Activated T-helper 17 cell treated with anti-CD3 and anti-CD28 coated beads, Interleukin-2, amount 50 U/mL, for 72 hours (primary cell): ENCODE measurements at places on chromosomes 11 and 22. TPM values are rescaled to one million over a fixed set of nuclear protein-coding genes. Genes with fewer than 3 reads are reported as not detected.

- no peak for ATAC-seq
Observed at GRCh38 chr11:68987211-68987610, 6.4 kb upstream of the MRGPRD start.

DNA sequence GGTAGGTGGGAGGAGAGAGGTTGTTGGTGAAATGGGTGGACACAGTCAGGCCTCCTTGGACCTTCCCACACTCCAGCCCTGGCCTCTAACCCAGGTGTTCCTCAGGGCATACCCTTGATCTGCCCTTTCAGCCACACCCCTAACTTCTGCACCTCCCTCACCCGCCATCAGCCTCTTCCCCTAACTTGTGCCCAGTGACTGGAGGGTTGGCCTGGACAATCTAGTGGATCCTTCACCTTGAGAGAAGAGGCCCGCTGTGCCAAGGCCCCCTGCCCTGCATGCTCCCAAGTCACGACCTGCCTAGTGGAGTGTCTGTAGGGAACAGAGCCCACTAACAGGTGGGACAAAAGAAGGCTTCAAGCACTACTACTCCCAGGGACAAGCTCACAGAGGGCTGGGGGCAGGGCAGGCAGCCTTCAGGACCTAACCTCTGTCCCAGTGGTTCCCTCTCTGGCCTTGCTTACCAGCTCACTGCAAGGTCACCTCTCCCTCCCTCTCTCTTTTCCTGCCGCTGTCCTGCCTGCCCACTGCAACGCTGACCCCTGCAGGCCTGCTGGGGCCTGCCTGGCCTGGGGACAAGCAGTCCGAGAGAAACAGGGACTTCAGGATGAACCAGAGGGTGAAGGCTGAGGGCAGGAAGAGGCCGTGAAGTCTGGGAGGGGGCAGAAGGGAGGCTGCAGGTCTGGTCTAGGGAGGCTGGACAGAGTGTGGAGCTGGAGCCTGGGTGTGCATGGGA is 3.3 kb downstream of the SYT7 start:
- no peak for ATAC-seq

Gene GP1BB
- not detected for total RNA-seq

DNA sequence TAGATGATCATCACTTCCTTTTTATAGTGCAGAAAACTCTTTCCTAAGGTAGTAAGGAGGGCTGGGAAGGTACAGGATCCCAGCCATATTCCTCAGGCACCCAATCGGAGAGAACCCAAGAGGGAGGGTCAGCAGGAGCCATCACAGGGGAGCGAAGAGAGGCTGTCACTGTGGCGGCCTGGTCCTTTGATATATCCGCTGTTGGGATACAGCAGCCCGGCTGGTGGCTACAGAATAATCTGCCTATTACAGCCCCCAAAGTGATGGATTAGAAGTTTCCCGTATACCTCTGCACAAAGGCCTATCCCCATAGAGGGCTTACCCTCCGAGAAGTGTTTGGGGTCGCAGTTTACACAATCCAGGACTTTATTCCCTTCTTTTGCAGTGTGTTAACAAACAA is 48.5 kb downstream of the OR4D9 start:
- no peak for ATAC-seq

GRCh38 chr11:68099474-68100405 is 21.4 kb downstream of the CHKA start:
- no peak for ATAC-seq

- no peak for ATAC-seq
Observed at GRCh38 chr11:17369094-17369493, 17.5 kb downstream of the NCR3LG1 start.

DNA sequence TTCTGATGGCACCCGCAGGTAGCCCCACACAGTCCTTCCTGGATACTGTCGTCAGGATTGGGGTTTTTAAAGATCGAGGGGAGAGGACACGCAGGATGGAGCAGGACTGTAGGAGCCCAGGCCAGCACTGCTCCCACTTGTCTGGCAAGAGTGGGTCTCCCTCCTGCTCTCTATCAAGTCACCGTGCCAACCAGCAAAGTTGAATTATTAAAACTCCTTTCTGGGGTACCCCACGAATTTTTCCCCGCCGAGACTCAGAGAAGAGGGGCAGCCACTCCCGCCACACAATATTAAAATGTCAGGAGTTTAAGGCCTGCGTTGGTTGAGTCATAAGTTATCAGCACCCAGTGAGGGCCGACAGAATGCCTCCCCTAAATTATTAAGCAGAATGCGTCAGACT is 10.1 kb downstream of the LMO1 start:
- no peak for ATAC-seq

- no peak for ATAC-seq
Observed at GRCh38 chr11:20011307-20011951, 148.8 kb downstream of the DBX1 start.

Gene CDC42BPG
- total RNA-seq = 0.71 TPM

Gene KCNJ4
- not detected for total RNA-seq

Gene PRSS23
- total RNA-seq = 0.16 TPM

Gene OR8G5
- total RNA-seq = not detected

GRCh38 chr11:38460429-38460828 is 1862.4 kb upstream of the RAG2 start:
- ATAC-seq = no peak

DNA sequence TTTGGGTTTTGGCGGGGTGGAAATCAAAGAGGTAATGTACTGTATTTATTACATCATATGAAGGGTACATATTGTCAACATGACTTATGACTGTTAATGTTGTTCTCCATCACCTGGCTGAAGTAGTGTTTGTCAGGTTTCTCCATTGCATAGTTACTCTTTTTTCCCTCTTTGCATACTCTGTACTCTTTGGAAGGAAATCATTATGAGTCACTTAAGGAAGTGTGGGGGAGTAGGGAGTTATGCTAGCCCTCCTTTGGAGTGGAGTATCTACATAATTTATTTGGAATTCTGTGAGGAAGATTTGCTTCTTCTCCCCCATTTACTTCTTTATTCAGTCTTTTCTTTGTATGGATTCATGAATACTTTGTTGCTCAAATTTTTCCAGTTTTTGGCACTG is 3.6 kb upstream of the PGR start:
- ATAC-seq = no peak

DNA sequence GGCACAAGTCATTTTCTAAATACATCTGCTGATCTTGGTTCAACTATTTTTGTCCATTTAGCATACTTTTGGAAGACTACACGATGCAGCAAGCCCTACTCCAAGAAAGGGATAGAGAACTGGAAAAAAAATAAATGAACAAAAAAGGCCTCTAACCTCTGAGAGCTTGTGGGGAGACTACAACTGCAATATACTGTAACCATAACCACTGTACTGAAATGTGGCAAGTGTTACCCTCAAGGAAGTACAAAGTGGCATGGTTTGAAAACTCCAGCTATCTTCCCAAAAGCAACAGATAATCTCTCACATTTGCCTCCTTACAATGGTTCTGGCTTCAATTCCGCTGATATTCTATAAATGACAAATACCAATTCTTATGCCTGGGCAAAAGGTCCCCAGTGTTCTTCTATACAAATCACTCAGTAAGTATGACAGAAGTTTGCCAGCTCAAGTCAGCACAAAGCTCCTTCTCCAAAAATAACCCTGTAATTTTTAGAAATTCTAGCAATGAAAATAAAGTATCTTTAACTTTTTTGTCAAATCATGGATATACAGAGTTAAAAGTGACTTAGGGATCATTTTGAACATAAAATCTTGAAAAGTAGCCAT is 22.9 kb downstream of the AMBRA1 start:
- no peak for ATAC-seq

Gene SMTNL1
- not detected for total RNA-seq

Gene MMP7
- total RNA-seq = not detected

- ATAC-seq = no peak
Observed at GRCh38 chr22:23163665-23164064, 16.6 kb upstream of the BCR start.

DNA sequence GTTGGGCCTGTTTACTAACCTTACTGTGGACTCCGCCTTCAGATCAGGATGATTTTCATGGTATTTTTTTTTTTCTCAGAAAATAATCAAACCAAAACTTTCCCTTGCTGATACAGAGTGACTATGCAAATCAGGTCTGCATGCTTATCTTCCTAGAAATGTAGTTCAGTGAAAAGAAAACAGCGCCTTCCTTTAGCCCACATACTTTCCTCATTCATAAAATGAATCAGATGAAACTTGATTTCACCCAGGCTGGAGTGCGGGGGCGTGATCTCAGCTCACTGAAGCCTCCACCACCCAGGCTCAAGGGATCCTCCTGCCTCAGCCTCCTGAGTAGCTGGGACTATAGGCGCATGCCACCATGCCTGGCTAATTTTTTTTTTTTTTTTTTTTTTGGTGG is 26.0 kb downstream of the ZNRF3 start:
- ATAC-seq = peak; percentile 76

DNA sequence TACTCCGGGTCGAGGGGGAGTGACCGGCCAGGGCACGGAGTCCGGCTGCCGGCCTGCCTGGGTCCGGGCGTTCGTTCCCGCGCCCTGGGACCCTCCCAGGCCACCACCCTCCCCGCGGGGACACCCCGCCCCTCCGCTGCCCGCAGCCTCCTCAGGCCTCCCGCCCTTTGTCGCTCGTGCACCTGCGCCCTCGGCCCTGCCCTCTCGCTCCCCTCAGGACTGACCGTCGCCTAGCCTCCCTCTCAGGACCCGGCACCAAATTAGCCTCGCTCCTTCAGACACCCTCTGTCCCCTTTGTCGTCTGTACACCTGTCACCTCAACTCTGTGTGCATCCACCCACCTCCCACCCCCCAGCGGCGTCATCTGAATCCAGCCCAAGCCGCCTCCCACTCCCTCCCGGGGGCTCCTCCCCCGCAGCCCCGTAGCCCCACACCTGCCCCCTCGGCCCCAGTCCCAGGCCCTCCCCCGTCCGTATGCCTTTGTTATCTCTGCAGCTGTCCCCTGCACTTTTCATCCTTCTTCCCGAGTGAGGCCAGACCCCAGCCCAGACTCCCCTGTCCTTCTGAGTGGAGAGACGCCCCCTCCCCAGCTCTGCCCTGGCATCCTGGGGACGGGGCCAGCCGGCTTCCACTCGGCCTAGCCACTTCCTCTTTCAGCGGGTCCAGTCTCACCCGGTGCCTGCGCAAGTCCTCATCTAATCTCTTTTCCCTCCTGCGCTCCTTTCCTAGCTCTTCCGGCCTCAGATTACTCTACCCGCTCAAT is 643 bp downstream of the TIGD3 start:
- peak; percentile 25 for ATAC-seq

GRCh38 chr11:44300844-44301563 is 8.9 kb downstream of the ALX4 start:
- ATAC-seq = no peak

Gene OR2D3
- total RNA-seq = not detected

Gene ADM2
- total RNA-seq = 3.7 TPM

DNA sequence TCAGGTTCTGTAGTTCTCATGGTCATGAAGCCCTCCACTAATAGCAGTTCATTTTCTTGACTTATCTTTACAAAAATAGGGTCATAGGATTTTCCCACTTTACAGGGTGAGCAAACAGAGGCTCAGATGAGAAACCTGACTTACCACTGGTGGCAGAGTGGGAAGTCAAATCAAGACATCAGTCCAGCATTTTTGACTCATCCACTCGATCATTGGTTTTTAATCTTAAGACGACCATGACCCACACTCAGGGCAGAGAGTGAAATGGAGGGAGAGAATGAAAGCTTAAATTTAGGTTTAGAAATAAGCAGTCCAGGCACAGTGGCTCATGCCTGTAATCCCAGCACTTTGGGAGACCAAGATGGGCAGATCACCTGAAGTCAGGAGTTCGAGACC is 42.1 kb downstream of the RTL6 start:
- ATAC-seq = peak; percentile 77

DNA sequence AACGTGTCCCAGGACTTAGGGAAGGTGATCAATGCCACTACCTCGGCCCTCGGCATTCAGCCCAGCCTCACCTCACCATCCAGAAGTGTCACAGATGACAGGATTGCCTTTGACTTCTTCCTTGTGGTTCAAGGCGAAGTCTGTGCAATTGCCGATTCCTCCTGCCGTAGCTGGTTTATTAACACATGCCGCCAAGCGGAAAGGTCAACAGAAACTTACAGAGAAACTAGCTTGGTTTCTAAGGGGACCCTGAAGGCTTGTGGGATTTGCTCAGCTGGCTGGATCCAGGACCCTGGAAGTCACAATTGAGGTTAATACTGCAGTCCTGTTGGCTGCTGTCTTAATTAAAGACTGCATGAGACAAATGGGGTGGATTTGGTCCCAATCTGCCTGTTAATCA is 65.6 kb downstream of the SHANK2 start:
- no peak for ATAC-seq

Gene JHY
- total RNA-seq = 1.5 TPM
